H9 (cell line): ENCODE measurements at places on chromosomes 6 and 20. TPM values are rescaled to one million over a fixed set of nuclear protein-coding genes. Genes with fewer than 3 reads are reported as not detected.
A peak's percentile ranks its signal among the peaks of the same experiment; 100 is the strongest.

DNA sequence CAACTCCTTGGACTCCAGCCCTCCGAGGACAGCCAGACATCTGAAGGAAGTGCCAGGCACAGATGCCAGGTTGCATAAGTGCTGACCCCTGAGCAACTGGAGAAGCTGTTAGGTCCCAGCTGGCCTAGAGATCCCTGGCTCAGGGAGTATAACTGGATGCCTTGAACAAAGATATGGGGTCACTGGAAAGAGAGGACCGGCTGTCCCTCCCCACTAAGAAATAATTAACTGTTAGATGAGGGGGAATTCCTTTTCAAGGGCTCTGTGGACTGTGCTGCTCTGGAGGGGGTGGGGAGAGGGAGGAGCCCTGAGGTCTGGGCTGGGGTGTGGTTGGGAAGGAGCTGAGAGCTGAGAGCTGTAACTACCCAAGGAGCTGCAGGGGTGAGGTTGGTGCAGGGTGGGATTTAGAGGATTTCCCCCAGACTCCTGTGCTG, 39.6 kb downstream of the HLA-F start:
- no peak for DNase-seq

- DNase-seq: no peak
Observed at GRCh38 chr6:47307362-47308197, 2.1 kb downstream of the TNFRSF21 start.

DNA sequence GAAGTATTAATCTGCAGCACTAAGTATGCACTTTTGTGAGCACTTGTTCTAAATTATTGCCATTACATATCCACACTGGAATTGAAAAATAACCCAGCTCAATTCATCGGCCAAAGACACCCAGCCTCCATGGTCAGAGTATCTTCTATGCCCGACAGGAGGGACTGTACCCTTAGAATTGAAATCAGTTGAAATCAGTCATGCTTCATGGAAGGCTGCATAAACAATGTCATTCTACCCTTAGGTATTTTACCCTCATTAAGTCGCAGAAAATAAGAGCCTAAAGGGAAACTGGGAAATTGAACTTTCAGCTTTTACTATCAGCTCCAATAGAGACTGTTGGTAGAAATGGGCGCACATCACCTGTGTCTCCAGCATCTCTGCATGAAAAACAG, 2.9 kb upstream of the RAMACL start:
- DNase-seq: no peak

- no peak for DNase-seq
Observed at GRCh38 chr20:63151554-63152321, 64.2 kb downstream of the YTHDF1 start.

DNA sequence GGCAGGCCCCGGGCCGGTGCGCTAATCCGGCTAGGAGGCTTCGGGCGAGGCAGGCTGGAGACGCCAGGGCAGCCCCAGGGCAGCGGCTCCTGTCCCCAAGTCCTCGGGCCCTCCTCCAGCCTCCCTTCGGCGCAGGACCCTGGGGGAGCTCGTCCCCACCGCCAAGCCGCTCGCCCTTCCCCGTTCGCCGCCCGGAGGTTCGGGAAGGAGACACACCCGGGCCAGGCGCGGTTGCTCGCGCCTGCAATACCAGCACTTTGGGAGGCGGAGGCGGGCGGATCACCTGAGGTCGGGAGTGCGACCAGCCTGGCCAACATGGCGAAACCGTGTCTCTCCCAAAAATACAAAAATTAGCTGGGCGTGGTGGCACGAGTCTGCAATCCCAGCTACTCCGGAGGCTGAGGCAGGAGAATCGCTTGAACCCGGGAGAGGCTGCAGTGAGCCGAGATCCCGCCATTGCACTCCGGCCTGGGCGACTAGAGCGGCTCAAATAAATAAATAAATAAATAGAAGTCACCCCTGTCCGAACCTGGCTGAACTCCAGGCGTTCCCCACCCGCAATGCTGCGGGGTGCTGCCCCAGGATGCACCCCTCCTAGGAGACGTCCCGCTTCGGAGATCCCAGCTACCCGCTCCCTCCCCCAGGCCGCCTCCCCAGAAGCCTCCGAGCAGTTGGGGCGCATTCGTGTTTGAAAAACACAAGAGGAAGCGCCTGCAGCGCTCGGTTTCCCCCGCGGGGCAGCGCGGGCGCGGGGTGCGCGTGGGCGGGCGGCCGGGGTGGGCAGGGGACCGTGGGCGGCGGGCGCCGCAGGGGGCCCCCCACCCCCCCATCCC, 27.5 kb downstream of the SERPINB9 start:
- DNase-seq: peak; percentile 59

GRCh38 chr6:31304683-31305082, 32.8 kb upstream of the HLA-C start:
- DNase-seq: no peak

DNA sequence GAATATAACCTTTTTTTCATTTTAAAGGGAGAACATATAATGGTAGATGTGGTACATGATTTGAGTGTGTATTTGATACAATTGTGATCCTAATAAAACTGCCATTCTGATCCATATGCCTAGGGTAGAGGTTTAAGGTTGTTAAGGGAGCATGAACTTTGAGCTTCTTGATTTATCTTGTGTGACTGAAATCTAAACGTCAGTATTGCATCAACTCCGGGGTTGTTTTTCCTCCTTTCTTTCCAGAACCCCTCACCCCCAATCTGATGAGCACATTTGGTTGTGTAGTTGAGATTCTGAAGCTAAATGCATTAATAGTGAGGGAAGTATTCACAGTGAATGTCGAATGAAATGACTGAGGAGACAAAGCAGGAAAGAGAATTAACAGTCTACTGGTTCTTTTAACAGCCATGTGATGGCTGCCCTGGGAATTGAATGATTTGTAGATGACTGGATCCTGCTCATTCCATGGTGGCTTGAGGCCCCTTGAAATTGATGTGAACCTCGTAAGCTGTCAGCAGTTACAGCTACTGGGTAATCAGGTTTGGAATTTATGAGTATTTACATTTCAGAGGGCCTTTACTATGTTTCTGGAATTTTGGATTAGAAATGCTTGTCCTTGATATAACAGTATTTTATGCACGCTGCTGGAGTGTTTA, 44.8 kb downstream of the FARS2 start:
- no peak for DNase-seq

GRCh38 chr6:47083586-47084047, 41.5 kb upstream of the ADGRF1 start:
- DNase-seq: no peak

- DNase-seq: no peak
Observed at GRCh38 chr6:12882761-12883290, 166.3 kb downstream of the PHACTR1 start.

DNA sequence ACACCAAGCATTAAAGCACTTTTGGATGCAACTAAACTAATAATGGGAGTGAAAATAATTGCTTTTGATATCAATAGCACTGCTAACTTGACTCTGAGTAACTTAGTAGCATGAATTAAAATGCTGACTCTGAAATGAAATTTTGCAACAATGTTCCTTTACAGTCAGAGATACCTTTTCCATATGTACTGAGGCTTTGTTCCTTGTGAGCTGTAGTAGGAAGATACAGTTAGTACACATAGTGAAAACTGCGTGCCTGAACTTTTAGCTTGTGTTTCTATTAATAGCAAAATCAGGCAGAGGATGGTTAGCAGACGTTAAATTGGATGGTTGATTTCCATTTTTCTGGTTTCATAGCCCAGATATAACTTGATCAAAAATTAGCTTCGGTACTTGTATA, 18.6 kb downstream of the ADGRG6 start:
- no peak for DNase-seq

GRCh38 chr6:119040229-119040628, 38.2 kb downstream of the FAM184A start:
- DNase-seq: no peak

The C4A gene
- 4.3 and 5.1 TPM in 2 replicates for total RNA-seq

The LST1 gene
- not detected in 2 replicates for total RNA-seq

The ENPP3 gene
- 0.09 and 0.15 TPM in 2 replicates for total RNA-seq

The NCR2 gene
- total RNA-seq: not detected in 2 replicates

The AARS2 gene
- total RNA-seq: 21.7 and 22.1 TPM in 2 replicates

The OR12D3 gene
- total RNA-seq: not detected in 2 replicates
